T-helper 9 cell (primary cell): ENCODE measurements at places on chromosomes 3 and 15.

- no peak for DNase-seq
Observed at GRCh38 chr3:14532691-14533456, 7.3 kb downstream of the GRIP2 start.

GRCh38 chr3:149588909-149589308, 68.9 kb downstream of the WWTR1 start:
- no peak for DNase-seq

GRCh38 chr3:58111513-58112184, 99.1 kb downstream of the DNASE1L3 start:
- DNase-seq: no peak

- no peak for DNase-seq
Observed at GRCh38 chr15:92954578-92954977, 54.5 kb downstream of the CHD2 start.

- DNase-seq: no peak
Observed at GRCh38 chr3:13087320-13087990, 14.2 kb upstream of the IQSEC1 start.

DNA sequence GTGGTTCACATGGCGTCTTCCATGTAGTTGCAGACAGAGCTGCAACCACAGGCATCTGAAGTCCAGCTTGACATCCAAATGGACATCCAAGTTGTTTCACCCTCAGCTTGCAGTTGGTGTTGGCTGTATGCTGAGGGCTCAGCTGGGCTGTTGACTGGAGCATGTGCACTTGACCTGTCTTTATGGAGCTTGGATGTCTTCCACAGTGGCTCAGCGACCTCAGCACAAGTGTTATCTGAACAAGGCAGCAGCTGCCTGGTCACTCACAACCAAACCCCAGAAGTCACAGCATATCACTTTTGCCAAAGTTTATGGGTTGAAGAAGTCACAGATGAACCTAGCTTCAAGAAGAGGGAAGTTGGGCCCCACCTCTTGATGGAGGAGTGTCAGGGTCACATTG, 92.9 kb downstream of the TPRA1 start:
- no peak for DNase-seq

- DNase-seq: no peak
Observed at GRCh38 chr15:70343961-70344621, 246.4 kb upstream of the TLE3 start.

GRCh38 chr3:19573644-19574043, 360.4 kb downstream of the EFHB start:
- no peak for DNase-seq

GRCh38 chr3:60571511-60571910, 679.7 kb downstream of the FHIT start:
- no peak for DNase-seq

DNA sequence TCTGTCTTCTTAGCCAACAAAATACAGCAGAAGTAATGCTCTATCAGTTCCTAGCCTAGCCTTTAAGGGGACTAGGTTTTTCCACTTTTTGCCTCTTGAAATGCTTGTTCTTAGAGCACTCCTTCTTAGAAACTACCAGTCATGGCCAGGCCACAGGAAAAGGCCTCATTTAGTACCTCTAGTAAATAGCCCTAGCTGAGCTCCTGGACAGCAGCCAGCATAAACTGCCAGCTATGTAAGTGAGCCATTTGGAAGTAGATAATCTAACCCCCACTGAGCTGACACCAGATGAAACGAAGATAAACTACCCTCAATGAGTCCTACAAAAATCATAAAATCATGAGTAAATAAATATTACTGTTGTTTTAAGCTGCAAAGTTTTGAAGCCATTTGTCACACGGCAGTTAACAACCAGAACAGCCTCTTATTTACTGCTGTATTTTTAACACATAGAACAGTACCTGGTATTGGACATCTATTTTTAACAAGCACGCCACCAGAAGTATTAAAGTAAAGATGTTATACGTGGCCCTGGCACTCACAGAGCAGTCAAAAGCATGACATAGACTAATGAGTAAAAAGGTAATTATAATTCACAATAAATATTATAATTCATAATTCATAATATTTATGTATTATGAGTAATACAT, 12.0 kb downstream of the TBC1D5 start:
- no peak for DNase-seq

DNA sequence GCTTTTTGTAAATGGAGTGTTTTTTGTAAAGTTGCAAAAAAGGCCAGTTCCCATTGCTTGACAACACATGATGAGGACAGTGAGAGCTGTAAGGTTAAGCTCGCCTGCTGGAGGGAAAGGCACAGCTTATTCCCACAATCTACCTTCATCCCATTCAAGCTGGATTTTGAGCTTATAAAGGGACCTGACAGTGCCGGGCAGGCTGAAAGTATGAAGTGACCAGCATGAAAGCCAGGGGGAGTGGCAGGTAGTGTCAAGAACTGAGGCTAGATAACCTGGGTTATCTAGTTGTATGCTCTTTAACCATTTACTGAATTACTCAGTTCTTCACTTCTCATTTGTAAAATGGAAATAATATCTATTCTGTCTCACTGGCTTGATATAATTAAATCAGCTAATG, 52.3 kb upstream of the KPNA4 start:
- DNase-seq: no peak

GRCh38 chr3:55159016-55159415, 231.2 kb upstream of the LRTM1 start:
- DNase-seq: no peak

GRCh38 chr3:81300324-81300927, 461.0 kb downstream of the GBE1 start:
- no peak for DNase-seq

GRCh38 chr3:15810702-15811101, 12.9 kb upstream of the ANKRD28 start:
- DNase-seq: no peak

- peak; percentile 38 for DNase-seq
Observed at GRCh38 chr15:55168350-55168974, 28.3 kb downstream of the RSL24D1 start.
